Neuronal stem cell (in vitro differentiated cells): ENCODE measurements at places on chromosomes 3 and 15.

DNA sequence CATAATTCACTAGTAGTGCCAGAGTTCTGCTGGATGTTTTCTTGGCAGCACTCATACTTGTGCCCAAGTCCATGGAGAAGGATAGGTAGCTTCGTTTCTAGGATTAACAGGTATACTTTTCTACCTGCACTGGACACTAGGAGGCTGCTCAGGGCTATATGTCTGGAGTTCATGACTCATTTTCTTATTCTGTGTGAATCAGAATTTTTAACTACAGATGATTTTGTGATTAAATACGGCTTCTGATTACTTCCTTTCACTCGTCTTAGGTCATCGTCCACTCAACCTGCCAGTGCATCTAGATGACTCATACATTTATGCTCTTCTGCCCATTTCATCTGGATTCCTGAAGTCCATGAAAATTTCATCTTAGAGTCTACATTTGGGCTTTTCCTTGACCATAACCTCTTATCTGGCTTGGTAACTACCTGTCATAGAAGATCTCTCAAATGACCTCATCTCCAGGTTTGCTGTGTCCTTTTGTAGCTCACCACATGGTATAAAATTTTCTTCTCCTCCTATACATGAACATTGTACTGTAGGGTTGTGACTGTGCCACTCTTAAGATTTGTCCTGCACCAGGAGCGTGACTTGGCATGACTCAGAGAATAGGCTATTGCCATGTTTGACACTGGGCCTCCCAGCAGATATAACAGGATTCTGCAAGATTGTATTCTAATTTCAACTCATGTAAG, 66.7 kb upstream of the GCSAM start:
- DNase-seq, result no peak

GRCh38 chr15:60179786-60180391, 175.8 kb downstream of the FOXB1 start:
- DNase-seq, result peak; percentile 17

- peak; percentile 42 for DNase-seq
Observed at GRCh38 chr15:85443593-85444087, 63.2 kb downstream of the AKAP13 start.

- no peak for DNase-seq
Observed at GRCh38 chr3:64000453-64001055, 22.7 kb downstream of the PSMD6 start.

DNA sequence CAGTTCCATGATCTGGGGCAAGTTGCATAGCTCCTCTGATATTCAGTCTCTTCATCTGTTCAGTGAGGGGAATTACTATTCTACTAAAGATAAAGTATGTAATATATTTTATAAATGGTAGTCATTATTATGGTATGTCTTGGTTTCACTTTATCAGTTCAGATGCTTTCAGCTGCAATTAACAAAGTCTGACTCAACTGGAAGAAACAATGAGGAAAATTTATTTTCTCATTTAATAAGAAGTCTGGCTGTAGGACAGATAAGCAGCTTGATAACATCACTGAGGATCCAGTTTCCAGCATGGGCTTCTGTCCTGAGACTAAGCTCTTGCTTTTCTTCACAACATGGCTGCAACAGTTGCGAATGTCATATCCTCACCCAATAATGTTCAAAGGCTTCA, 354.3 kb upstream of the TRIM42 start:
- no peak for DNase-seq
